Smooth muscle cell of bladder (primary cell): ENCODE measurements at places on chromosomes 2 and 18. TPM values are rescaled to one million over a fixed set of nuclear protein-coding genes. Genes with fewer than 3 reads are reported as not detected.

UGT1A3 gene
- not detected in 2 replicates for total RNA-seq

EIF4E2 gene
- 101 and 137 TPM in 2 replicates for total RNA-seq

GLI2 gene
- 6.4 and 11.3 TPM in 2 replicates for total RNA-seq

FAM228A gene
- under 0.01 and 0.18 TPM in 2 replicates for total RNA-seq

CAPN14 gene
- under 0.01 and 0.09 TPM in 2 replicates for total RNA-seq

DNER gene
- total RNA-seq, result 0.43 and 0.83 TPM in 2 replicates

EML6 gene
- 1.8 and 5.5 TPM in 2 replicates for total RNA-seq

MC2R gene
- not detected in 2 replicates for total RNA-seq

ELOA2 gene
- total RNA-seq, result under 0.01 TPM in 1 of 2 replicates, not detected in the other

OTOS gene
- not detected in 2 replicates for total RNA-seq

GPR45 gene
- not detected in 2 replicates for total RNA-seq

SCG2 gene
- total RNA-seq, result 2.1 and 3.3 TPM in 2 replicates

STK17B gene
- total RNA-seq, result 13.7 and 15.6 TPM in 2 replicates

TDRD15 gene
- not detected in 2 replicates for total RNA-seq

ITPRIPL1 gene
- total RNA-seq, result 0.43 and 0.74 TPM in 2 replicates

SH3RF3 gene
- 2.6 and 3.7 TPM in 2 replicates for total RNA-seq

LYG2 gene
- not detected in 2 replicates for total RNA-seq

SOWAHC gene
- 5.4 and 6.5 TPM in 2 replicates for total RNA-seq

SERPINB4 gene
- 0.14 and 0.46 TPM in 2 replicates for total RNA-seq

NYAP2 gene
- total RNA-seq, result under 0.01 TPM in 1 of 2 replicates, not detected in the other

LCT gene
- total RNA-seq, result not detected in 2 replicates

SLC23A3 gene
- 0.57 and 2.4 TPM in 2 replicates for total RNA-seq

EIF5B gene
- 13.8 and 20.6 TPM in 2 replicates for total RNA-seq

ODC1 gene
- 89.0 and 91.2 TPM in 2 replicates for total RNA-seq

LAMA3 gene
- total RNA-seq, result 19.1 and 20.9 TPM in 2 replicates

GREB1L gene
- total RNA-seq, result 0.09 TPM in 1 of 2 replicates, not detected in the other

NEU4 gene
- under 0.01 TPM in 1 of 2 replicates, not detected in the other for total RNA-seq

APOB gene
- total RNA-seq, result under 0.01 TPM in 2 replicates

PAX8 gene
- total RNA-seq, result 0.14 and 0.37 TPM in 2 replicates

NRP2 gene
- 65.8 and 155 TPM in 2 replicates for total RNA-seq

ANKRD36 gene
- 18.8 and 19.5 TPM in 2 replicates for total RNA-seq

KCNJ13 gene
- not detected in 2 replicates for total RNA-seq

TXNDC2 gene
- total RNA-seq, result under 0.01 TPM in 2 replicates

SP9 gene
- not detected in 2 replicates for total RNA-seq

SIX3 gene
- not detected in 2 replicates for total RNA-seq

SP5 gene
- not detected in 2 replicates for total RNA-seq

BUB1 gene
- 4.3 and 4.8 TPM in 2 replicates for total RNA-seq

FBXO48 gene
- total RNA-seq, result 0.28 TPM in 2 replicates

CNDP1 gene
- not detected in 2 replicates for total RNA-seq

DOK6 gene
- 7.3 and 12.3 TPM in 2 replicates for total RNA-seq

PAIP2B gene
- total RNA-seq, result 0.85 and 0.92 TPM in 2 replicates

SATB2 gene
- total RNA-seq, result 17.6 and 19.0 TPM in 2 replicates

MEP1B gene
- not detected in 2 replicates for total RNA-seq

ZNF512 gene
- 11.1 and 12.4 TPM in 2 replicates for total RNA-seq

ST3GAL5 gene
- 21.4 and 30.2 TPM in 2 replicates for total RNA-seq

NPPC gene
- total RNA-seq, result 0.28 and 0.43 TPM in 2 replicates

ALK gene
- under 0.01 TPM in 2 replicates for total RNA-seq

CRYGC gene
- not detected in 2 replicates for total RNA-seq

PPP1R1C gene
- 1.00 TPM in 1 of 2 replicates, not detected in the other for total RNA-seq

PRADC1 gene
- 10.9 and 11.5 TPM in 2 replicates for total RNA-seq
